ENCODE measurements at places on chromosomes 2 and 18.

DNA sequence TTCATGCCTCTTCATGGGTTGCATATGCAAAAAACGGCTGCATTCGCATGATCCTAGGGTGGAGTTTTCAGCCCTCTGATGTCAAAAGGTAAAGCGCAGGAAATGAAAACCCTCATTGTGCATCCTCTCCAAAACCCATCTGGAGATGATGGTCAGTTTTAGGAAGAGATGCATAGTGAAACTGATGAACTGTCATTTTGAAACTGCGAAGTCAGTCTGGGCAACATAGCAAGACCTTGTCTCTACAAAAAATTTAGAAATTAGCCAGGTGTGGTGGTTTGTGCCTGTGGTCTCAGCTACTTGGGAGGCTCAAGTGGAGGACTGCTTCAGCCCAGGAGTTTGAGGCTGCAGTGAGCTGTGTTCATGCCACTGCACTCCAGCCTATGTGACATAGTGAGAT is 2.5 kb upstream of the TTLL4 start:
- no peak for DNase-seq

GRCh38 chr2:5946225-5947115 is 254.3 kb downstream of the SOX11 start:
- DNase-seq: no peak

DNA sequence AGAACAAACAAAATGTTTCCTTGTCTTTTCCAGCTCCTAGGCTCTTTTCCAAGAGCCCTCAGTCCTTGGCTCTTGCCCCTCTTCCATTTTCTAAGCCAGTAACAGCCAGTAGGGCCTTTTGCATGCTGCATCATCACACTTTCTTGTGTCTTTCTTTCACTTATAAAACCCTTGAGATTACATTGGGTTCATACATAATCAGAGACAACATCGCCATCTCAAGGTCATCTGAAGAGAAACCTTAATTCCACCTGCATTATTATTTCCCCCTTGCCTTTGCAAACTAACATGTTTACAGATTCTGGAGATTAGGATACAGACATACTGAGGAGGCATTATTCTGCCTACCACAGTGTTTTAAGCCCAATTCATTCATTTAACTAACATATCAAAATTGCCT is 697.3 kb downstream of the TRIB2 start:
- DNase-seq: no peak

- DNase-seq: peak; percentile 78
Measured at GRCh38 chr2:214481204-214481603, 70.3 kb downstream of the VWC2L start.

DNA sequence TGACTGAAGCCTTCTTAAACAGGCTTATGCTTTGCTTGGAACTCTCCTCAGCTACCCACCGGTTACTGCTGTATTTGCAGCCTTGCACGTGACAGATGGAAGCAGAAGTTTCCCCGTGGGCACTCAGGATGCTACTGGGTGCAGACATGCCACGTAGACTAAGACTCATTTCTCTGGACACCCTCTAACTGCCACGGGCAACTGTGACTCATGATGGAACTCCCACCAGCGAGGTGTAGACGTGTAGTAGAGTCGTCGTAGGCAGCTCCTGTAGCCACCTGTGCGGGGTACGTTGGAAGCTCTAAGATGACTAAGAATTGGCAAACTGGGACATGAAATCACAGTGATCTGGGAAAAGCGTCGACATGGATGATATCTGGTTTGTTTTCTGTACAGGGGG is 27.5 kb downstream of the TSHZ1 start:
- DNase-seq: no peak

GRCh38 chr2:203083328-203083727 is 68.7 kb downstream of the NBEAL1 start:
- DNase-seq: no peak

DNA sequence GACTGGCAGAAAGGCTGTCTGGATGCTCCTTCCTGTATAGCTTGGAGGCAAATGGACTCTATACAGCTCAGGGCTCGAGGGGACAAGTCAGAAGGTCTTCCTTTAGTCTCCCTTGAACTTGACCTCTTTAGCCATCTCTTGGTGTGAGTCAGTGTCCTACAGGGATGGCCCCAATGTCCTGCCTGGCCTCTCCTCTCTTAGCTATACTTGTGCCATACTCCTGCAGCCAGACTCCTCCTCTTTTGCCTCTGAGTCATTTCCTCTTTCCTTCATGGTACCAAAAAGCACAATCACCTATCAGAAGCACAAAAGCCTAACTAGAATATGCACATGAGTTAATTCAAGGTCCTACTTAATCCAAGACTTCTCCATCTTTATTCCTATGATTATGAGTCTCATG is 112.7 kb downstream of the XRCC5 start:
- DNase-seq: peak; percentile 48

DNA sequence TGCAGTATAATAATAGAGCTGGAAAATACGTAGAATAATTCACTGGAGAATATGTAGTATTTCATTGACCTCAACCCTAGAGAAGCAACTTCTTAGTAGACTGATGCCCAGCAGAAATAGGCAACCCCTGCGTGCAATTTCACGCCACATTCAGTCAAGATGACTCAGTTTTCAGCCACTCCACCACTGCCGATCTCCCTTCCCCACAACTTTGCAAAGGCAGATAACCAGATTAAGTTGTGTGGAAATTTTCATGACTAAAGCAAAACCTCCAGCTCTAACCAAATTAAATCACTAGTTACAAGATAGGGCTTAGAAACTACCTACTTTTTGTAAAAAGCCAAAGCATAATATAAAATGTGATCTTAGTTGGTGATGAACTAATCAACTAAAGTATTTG is 63.3 kb upstream of the STK17B start:
- peak; percentile 82 for DNase-seq

DNA sequence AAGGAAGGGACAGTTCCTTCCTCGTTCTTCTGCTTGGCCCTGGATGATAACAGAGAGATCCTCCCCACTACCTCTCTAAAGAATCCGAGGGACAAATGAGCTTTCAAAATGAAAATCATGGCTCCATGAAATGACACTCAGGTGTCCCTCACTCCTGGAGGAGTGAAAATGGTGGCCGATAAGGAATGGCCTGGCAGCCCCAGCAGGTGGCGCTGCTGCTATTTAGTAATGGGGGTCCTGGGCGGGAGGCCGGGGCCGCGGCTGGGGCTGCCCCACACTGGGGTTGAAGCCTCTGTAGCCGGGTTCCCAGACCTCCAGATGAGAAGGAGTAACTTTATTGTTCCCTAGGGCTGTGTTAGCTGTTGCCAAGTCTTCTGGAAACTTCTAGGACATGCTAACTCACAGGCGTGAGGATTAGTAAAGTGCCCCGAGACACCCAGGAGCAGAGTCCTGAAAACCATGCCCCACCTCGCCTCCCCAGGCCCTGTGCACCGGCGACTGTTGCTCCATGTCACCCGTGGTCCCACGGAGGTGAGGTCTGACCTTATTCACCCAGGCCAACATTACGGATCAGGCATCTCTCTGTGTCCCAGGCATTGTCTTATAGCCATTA is 138.0 kb downstream of the CTIF start:
- peak; percentile 59 for DNase-seq

- DNase-seq: no peak
Measured at GRCh38 chr2:96491860-96492497, 13.2 kb downstream of the NEURL3 start.

DNA sequence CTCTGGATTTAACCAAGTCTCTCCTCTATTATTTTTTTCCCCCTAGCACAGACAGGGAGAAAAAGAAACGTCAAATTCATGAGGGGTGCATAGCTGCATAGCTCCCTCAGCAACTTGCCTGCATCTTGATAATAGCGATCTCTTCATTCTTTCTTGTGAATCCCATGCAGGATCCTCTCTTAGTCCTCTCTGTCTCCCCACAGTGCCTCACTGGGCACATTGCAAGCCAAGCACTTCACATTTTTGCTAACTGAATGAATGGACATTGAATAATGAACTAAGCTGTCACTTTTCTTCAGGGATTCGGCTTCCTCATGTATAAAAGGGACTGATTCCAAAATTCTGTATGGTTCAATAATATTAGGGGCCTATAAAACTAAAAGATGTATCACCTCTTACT is 2.9 kb upstream of the EPB41L3 start:
- peak; percentile 92 for DNase-seq

GRCh38 chr2:196137271-196137670 is 34.1 kb downstream of the STK17B start:
- no peak for DNase-seq

DNA sequence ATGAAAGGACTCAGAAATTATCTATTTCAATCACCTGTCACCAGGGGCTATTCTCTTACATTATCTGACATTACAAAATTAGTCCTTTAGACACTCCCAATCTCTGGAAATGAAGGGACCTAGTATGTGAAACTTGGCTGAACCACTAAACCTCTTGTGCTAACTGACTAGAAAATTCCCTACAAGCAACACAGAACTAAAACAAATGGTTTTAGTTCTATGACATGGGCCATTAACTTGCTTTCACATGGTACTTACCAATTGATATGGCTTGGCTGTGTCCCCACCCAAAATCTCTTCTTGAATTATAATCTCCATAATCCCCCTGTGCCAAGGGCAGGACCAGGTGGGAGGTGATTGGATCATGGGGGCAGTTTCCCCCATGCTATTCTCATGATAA is 16.6 kb downstream of the SERPINE2 start:
- no peak for DNase-seq

Measured in choroid plexus epithelial cell (primary cell).